ENCODE measurements at places on chromosomes 3 and 15.
A peak's percentile ranks its signal among the peaks of the same experiment; 100 is the strongest.

- no peak for DNase-seq
These were observed 3.9 kb upstream of the SCG3 start for GRCh38 chr15:51677452-51677851.

- no peak for DNase-seq
These were observed 100.8 kb upstream of the ALDH1A3 start for GRCh38 chr15:100778831-100779288.

DNA sequence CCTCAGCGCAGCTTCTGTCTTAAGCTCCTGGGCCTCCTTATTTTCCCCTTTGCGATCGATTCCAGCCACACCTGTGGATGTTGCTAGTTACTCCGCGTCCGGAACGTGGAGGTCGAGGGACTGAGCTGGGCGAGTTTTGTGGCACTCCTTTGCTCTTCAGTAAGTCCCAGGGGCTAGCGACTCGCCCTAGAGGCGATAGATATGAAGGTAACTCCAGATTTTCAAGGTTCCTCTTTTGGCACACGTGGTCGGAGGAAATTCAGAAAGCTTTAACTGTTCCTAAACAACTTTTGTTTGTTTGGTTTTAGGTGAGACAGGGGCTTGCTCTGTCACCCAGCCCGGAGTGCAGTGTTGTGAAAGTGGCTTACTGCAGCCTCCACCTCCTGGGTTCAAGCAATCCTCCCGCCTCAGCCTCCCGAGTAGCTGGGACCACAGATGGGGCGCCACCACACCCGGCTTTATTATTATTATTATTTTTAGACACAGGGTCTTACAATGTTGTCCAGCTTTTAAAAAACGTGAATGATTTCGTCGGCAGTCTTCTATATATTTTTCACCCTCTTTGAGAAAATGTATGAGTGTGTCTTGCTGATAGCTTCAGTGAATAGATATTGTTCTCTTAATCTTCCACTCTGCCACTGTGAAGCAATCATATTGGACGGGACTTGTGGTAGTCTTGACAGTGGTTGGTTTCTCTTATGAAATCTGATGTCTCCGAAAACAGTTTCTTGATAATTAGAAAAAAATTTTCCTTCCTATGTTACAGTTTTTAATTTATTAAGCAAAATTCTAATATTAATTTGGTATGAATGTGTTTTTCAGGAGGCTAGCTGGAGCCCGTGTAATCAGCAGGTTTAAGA lies 785 bp downstream of the MFSD1 start:
- no peak for DNase-seq

- no peak for DNase-seq
These were observed 27.8 kb upstream of the IGDCC4 start for GRCh38 chr15:65450556-65450955.

- no peak for DNase-seq
These were observed 46.0 kb upstream of the RNU6-1 start for GRCh38 chr15:67885861-67886260.

GRCh38 chr3:52090131-52090932 lies 34.0 kb upstream of the DUSP7 start:
- peak; percentile 96 for DNase-seq

GRCh38 chr3:14685179-14685578 lies 10.2 kb downstream of the C3orf20 start:
- DNase-seq, result no peak

GRCh38 chr15:76147906-76148570 lies 88.3 kb downstream of the TMEM266 start:
- DNase-seq, result peak; percentile 22

DNA sequence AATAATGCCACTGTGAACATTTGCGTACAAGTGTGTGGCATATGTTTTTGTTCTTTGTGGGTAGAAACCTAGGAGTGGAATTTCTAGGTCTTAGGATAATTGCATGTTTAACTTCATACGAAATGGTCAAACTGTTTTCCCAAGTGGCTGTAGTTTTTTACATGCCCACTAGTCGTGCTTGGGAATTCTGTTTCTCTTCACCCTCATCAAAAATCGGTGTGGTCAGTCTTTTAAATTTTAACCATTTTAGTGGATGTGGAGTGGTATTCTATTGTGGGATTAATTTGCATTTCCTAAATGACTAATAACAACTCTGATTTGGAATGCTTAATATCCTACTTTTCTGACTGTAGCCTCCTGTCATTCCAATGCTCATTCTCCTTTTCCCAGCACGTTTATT lies 27.6 kb downstream of the ZFAND6 start:
- peak; percentile 24 for DNase-seq

GRCh38 chr3:64022451-64023186 lies 675 bp downstream of the PSMD6 start:
- no peak for DNase-seq

DNA sequence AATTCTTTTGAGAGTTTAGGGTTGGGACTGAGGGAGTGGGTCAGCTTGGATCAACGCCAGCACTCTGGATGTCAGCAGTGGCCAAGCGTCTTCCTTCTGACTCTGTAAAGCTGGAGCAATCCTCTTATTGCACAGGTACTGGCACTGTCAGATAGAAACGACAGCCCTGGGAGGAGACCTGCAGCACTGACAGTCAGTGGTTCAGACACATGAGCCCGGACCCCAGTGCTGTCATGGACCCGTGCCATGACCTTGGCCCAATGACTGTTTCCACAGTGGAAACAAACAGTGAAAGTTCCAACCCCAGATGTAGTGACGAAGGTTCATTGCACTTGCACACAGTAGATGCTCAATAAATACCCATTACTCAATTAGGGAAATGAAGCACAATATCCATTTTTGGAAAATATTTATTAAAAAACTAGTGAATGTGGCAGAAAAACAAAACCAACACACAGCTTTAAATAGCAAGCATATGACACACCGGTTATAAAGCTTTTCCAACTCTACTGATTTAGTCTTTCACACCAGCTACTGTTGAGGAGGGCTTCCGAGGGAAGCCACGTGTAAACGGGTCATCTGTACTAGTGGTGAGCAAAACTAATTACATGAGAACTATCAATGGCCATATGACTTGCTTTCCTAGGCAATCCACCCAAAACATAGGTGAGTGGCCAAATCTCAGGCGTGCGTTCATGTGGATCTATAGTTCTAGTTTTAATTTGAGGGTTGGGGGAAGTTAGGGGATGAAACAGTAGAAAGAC lies 22.1 kb downstream of the SIAH2 start:
- DNase-seq, result no peak

GRCh38 chr3:63051920-63052319 lies 176.7 kb upstream of the CADPS start:
- DNase-seq, result peak; percentile 96
